LoVo (cell line): ENCODE measurements at places on chromosomes 1 and 21.
A peak's percentile ranks its signal among the peaks of the same experiment; 100 is the strongest.

GRCh38 chr1:164137273-164137925, 421.6 kb upstream of the PBX1 start:
- DNase-seq: no peak

- no peak for DNase-seq
Observed at GRCh38 chr1:61670445-61670844, 54.5 kb downstream of the TM2D1 start.

GRCh38 chr1:163885510-163885909, 563.8 kb downstream of the NUF2 start:
- DNase-seq: no peak

DNA sequence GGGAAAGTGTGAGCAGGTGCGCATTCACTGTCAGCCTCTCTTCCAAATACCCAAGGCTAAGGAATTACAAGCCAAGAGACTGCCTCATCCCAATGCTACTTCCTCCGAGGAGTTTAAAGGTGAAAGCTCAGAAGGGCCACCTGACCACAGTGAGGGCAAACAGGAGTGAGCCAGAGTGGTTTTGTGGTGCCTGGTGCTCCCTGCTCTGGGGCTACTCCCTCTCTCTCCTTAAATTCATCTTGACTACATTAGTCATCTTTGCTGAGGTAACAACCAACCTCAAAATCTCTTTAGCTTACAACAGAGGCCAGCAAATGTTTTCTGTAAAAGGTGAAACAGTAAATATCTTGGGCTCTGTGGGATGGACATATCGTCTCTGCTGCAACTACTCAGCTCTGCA, 14.2 kb upstream of the ZBTB8A start:
- no peak for DNase-seq

DNA sequence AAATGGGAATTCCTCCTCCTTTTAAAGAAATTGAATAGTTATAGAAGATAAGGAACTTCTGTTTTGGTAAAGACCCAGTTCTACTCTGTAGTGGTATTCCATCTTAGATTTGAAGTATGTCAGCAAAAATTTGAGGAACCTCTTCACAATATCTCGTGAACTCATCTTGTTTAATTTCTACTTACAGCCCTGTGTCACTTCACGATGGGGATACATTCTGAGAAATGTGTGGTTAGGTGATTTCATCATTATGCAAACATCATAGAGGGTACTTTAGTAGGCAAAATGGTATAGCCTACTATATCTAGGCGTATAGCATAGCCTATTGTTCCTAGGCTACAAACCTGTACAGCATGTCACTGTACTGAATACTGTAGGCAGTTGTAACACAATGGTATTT, 36.0 kb downstream of the ALG6 start:
- no peak for DNase-seq

- peak; percentile 46 for DNase-seq
Observed at GRCh38 chr21:44455524-44456213, 359 bp downstream of the LRRC3 start.

DNA sequence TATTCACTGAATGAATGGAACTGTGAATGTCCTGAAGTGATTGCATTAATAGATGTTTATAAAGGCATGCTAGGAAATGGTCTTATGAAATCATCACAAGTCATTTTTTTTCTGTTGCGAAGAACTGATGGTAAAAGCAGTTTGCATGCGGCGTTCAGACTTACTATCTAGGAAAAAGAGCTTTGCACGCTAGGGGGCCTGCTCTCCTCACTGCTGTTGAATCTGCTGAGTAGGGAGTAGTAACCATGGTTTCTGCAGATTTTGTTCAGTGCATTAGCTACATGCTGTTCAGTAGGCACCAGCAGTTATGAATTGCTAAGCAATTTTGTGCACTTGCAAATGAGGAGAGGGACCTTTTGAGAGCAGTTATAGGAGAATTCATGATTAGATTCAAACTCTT, 57.9 kb downstream of the CENPF start:
- no peak for DNase-seq

- DNase-seq: no peak
Observed at GRCh38 chr1:159188375-159188788, 16.3 kb upstream of the ACKR1 start.
